ENCODE measurements at places on chromosomes 7 and 10.

DNA sequence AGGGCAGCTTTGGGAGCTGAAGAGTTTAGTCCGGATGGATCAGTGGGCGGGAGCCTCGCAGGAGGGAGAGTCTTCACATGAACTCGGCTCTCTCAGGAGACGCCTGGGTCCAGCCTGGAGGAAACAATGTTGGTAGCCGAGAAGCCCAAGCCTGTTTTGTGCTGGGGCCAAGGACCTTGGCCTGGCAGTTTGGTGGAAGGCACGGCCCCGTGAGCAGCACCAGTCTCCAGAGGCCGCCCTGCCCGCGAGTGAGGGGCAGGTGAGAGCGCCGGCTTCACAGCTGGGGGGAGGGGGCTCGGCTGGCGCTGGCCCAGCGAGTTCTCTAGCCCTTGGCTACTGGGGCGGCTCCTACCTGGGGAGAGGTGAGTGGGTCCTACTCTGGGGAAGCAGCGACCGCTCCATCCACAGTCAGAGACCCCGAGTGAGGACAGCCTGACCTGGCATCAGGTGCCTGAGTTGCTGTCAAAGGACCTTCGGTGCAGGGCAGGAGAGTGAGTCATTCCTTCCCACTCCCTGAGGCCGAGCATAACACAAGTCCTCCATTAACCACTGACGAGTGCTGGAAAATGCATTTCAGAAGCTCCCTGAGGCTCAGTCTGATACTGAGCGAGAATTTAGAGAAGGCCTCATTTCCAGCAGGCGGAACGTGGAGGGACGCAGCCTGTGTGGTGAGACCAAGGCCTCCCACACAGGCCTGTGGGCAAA lies 89.3 kb upstream of the DIP2C start:
- DNase-seq, result no peak

DNA sequence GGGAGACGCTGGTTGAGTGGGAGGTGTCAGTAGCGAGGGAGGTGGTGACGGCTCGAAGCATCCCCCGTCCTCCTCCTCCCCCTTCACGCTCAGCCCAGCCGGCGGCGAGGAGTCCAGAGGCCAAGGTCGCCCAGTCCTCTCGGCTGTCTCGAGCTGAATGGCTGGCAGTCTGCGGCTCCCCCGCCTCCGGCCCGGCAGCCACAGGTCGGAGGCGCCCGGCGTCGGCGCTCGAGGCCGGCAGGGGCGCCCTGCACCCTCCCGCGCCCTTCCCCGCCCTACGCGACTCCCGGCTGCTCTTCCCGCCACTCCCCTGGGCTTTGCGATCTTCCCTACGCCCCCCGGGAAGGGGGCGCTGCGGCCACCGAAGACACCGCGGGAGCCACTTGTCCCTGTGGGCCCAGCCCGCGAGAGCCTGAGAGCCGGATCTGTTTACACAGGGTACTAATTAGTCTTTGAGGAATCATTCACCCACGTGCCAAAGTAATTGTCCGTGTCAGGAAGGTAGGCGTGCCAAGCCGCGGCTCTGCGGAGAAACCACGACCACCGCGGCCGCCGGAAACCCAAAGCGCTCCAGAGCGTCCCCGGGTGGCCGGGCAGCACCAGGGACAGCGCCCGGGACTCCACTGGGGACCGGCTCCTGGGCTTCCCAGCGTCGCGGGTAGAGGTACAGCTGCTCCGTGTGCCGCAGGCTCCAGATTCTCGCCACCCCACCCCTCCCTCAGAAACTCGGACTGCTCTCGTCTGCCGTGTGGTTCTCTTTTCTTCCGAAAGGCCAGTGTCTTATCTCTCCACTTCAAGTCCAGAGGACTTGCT lies at the start of gene NXPH1:
Gene NXPH1, plus strand, starts transcription at position 133 of the 813 bp plus-strand sequence.
- no peak for DNase-seq

GRCh38 chr10:123409426-123409825 lies 255.2 kb downstream of the BUB3 start:
- DNase-seq, result no peak

DNA sequence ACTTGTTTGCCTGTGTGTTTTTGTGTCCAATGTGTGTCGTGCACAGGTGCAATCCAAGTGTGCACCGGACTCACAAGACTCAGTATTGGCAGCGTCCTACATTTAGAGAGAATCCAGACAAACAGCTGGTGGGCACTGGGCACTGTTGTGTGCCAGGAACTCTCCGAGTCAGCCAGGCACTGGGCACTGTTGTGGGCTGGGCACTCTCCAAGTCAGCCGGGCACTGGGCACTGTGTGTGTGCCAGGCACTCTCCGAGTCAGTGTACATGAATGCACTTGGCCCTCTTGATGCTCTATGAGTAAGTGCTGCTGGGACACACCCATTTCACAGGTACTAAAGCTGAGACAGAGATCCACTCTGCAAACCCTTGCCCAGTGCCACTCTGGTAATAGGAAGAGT lies 303.5 kb downstream of the PTPRN2 start:
- DNase-seq, result no peak

GRCh38 chr10:60257767-60258428 lies 131.8 kb downstream of the ANK3 start:
- DNase-seq, result no peak

- no peak for DNase-seq
Observed at GRCh38 chr10:99914236-99914635, 95.5 kb downstream of the DNMBP start.

- no peak for DNase-seq
Observed at GRCh38 chr7:139618482-139619366, 95.2 kb downstream of the CLEC2L start.

GRCh38 chr10:116840389-116841075 lies 8.8 kb upstream of the ENO4 start:
- DNase-seq, result no peak

DNA sequence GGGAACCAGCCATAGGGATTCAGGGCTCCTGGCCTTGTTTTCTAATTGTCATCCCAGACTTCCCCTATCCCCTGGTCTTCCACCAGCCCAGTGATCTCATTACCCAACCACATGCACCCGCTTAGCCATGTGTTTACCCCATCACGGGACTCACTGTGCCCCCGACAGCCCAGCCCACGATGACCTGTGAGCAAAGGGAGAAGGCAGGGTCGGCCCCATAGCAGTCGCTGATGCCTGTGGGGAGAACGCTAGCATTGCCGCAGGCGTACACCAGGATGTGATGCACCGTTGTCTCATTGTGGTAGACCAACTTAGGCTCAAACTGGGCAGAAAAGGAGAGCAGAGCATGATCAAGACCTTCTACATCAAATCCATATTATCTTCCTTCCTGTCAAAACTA lies 14.0 kb downstream of the PRSS58 start:
- no peak for DNase-seq

DNA sequence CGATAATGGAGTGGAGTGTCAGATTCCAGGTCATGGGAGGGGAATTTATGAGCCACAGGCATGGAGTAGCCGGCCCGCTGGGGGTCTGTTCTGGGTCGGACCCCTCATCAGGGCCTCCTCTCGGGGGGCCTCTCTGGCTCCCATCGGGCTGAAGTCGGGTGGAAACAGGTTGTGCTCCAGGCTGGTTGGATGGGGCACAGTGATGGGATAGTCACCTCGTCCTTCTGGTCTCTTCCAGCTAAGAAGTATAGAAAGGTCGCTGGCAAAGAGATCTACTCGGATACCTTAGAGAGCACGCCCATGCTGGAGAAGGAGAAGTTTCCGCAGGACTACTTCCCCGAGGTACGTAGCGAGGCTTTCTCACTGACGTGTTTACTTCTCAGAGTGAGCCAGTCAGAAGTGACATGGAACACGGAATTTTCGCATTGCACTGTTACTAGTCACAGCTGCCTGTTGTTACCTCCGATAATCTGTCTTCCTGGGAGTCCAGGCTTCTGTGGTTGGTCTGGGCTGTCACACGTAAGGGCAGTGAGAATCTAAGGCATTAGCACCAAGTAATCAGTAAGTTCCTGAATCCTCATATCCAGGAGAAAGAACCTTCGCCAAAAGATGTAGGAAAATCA lies 88.3 kb downstream of the NKX6-2 start:
- no peak for DNase-seq

- no peak for DNase-seq
Observed at GRCh38 chr7:64997927-64998391, 7.1 kb upstream of the ZNF117 start.

DNA sequence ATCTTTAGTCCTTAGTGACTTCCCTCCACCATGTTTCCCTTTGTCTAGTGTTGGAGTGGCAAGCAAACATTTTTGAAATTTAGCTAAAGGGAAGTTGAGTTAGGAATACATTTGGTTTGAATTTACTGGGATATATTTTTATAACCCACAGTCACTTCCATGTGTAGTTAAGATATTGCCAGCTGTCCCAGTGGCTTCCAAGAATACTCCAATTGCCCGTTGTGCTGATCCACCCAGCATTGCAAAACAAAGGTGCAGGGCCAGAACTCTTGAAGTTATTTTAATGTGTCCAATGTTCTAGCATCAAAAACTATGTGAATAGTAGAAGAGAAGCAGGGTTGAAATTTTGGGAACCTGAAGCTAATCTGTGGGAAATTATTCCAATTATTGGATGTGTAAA lies 2.5 kb upstream of the P4HA1 start:
- no peak for DNase-seq

- DNase-seq, result no peak
Observed at GRCh38 chr10:30169342-30169741, 110.0 kb upstream of the JCAD start.
